ENCODE measurements at places on chromosomes 3 and 15.

GRCh38 chr3:61768284-61769037 lies 207.1 kb downstream of the PTPRG start:
- DNase-seq = no peak

- no peak for DNase-seq
Observed at GRCh38 chr3:112744825-112745566, 101.7 kb downstream of the CD200R1L start.

- no peak for DNase-seq
Observed at GRCh38 chr3:68787106-68787626, 145.2 kb downstream of the TAFA4 start.

- no peak for DNase-seq
Observed at GRCh38 chr3:23944007-23944783, 891 bp upstream of the NR1D2 start.

DNA sequence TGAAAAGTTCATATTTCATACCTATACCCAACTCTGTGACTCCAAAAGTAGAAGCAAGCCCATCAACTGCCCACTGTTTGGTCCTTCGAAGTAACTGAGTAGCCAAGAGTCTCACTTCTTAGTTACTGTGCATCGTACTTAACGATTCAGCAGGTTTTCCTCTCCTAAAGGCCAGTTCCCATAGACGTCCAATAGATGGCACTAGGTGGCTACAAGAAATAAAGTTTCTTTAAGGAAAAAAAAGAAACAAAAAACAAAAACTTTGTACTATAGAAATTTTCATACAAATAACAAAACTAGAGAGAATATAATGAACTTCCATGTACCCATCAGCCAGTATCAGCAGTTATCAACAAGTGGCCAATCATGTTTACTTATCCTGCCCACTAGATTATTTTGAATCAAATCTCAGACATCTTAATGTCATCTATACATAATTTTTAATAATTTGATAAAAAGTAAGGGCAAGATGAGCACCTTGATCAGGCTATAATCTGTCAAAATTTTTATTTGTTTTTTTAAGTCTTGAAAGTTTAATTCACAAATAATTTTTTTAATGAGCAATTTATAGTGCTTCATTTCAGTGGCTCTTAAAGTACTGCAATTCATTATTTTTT lies 63.8 kb upstream of the ACP3 start:
- DNase-seq = no peak

DNA sequence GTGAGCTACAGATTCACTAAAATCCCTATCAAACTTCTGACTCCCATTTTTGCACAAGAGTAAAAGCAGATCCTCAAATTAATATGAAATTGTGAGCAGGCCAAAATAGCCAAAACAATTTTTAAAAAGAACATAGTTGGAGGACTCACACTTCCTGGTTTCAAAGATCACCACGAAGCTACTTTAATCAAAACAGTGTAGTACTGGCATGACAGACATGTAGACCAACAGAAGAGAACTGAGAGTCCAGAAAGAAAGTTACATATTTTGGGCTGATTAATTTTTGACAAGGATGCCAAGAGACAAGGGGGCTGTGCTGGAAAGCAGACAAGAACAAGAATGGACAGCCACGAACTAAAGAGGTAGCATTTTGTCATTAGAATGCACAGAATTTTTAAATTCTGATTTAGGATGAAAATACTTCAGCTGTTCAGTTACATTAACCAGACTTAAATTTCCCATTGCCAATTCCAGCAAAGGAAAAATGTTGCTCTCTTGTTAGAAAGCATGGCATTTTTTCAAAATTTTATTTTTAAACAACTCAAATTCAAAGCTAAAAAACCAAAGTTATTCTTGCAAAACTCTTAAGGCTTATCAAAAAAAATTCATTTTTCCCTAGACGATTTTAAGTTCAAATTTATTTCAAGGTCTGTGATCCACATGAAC lies 14.0 kb downstream of the RYK start:
- no peak for DNase-seq

GRCh38 chr15:36701336-36701735 lies 121.9 kb downstream of the CDIN1 start:
- DNase-seq = no peak

DNA sequence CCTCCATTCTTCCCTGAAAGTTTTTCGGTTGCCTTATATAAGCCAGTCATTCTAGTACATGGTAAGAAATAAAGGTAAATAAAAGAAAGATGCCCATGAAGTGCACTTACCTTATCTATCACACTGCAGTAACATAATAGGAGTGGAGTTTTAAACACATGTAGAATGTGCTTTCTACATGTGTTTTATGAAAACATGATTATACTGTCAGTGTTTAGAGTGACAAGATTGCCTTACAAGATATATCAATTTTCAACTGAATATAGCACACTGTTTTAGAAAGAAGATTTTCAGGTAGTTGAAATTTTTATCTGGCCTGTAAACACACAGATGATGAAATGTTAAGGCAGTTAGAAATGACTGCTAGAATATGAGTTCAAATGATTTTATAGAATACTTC lies 219.6 kb downstream of the EPHA3 start:
- DNase-seq = no peak

Data from stimulated activated CD8-positive, alpha-beta memory T cell treated with anti-CD3 and anti-CD28 coated beads, Interleukin-4, amount 100 ng/mL, for 4 hours (primary cell).